ENCODE measurements at places on chromosomes 13 and 19.

- no peak for DNase-seq
Measured at GRCh38 chr13:99656844-99657381, 155.6 kb downstream of the TM9SF2 start.

GRCh38 chr13:60074397-60074796 is 89.3 kb downstream of the DIAPH3 start:
- DNase-seq = no peak

DNA sequence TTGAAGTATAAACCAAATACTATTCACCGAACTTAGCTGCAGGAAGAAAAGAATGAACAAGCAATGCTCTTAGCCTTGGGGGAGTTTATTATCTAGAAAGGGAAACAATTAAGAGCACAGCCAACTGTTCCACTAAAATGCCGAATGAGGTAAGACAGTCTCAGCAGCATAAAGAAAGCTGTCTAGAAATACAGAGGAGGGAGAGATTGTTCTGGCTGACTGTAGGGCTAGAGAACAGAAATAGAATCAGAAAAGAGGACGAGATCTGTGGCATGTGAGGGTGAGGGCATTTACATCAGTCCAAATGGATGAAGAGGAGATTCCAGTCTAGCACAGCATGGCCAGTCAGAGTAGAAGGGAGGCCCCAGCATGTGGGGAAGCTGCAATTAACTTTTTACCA is 56.8 kb upstream of the TNFRSF19 start:
- DNase-seq = no peak

- no peak for DNase-seq
Measured at GRCh38 chr19:49954092-49954829, 6.7 kb downstream of the SIGLEC11 start.

- no peak for DNase-seq
Measured at GRCh38 chr13:55572408-55572807, 1568.3 kb upstream of the PRR20A start.

DNA sequence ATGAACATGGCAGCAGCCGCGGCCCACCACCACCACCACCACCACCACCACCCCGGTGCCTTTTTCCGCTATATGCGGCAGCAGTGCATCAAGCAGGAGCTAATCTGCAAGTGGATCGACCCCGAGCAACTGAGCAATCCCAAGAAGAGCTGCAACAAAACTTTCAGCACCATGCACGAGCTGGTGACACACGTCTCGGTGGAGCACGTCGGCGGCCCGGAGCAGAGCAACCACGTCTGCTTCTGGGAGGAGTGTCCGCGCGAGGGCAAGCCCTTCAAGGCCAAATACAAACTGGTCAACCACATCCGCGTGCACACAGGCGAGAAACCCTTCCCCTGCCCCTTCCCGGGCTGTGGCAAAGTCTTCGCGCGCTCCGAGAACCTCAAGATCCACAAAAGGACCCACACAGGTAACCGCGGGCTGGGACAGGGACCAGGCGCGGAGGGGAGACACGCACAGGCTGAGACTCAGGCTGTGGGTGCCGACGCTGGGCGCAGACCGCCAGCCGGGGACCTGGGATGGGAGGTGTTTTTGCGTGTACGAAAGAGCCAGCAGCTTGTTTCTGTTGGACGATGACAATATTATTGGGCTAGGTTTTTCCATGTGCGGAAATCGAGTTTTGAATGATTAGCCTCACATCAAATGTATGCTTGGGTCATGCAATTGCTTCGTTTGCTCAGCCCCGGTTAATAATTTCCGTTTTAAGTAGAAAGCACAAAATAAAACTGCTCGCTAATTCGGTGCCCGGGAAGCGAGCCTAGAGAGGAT is 1.3 kb downstream of the ZIC2 start:
- no peak for DNase-seq

DNA sequence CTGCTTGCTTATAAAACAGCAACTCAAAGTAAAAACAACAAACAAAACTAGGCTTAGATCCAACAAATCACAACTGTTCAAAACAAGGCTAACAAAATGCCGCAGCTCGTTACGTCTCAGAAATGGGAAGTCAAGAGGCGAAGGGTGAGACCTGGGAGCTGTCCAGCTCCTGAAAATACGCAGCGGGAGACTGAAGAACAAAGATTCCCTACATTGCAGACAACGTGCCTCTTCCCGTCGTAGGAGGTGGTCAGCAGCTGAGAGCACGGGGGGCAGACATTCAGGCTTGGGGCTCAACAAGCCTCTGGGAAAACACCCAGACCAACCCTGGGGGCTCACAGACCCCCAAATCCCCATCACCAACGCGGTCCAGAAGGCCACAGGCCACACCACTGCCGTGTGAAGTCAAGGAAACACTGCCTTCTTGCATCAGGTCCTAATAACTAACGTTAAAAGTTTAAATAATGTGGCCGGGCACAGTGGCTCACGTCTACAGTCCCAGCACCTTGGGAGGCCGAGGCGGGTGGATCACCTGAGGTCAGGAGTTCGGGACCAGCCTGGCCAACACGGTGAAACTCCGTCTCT is 13.5 kb downstream of the PLPP2 start:
- no peak for DNase-seq

DNA sequence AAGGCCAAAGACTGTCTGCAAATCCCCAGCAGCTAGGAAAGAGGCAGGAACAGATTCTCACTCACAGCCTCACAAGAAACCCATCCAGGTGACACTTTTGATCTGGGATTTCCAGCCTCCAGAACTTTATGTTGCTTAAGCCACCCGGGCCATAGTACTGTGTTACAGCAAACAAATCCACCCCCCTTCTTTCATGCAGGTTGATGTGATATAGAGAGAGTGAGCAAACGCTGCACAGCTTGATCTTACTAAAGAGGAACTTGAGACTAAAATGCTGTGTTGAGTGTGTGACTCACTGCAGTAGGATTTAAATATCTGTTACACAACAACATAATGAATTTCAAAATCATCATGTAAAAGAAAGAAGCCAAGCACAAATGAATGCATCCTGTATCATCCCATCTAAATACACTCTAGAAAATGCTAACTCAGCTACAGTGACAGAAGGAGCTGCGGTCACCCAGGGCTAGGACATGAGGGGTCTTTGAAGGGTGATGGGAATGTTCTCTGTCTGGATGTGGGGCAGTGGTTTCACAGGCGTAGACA is 32.2 kb downstream of the RCBTB2 start:
- no peak for DNase-seq

DNA sequence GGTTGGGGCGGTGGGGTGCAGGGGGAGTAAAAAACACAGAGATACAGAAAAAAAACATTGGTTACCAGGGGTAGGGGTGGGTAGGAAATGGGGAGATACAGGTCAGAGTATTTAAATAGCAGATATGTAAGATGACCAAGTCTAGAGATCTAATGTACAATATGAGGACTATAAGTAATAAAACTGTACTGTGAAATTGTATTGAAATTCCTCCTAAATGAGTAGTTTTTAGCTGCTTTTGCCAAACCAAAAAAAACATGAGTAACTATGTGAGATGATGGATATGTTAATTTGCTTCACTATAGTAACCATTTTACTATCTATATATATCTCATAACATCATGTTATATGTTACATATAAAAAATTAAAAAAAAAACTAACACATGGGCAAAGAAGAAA is 29.6 kb downstream of the VWA8 start:
- no peak for DNase-seq

DNA sequence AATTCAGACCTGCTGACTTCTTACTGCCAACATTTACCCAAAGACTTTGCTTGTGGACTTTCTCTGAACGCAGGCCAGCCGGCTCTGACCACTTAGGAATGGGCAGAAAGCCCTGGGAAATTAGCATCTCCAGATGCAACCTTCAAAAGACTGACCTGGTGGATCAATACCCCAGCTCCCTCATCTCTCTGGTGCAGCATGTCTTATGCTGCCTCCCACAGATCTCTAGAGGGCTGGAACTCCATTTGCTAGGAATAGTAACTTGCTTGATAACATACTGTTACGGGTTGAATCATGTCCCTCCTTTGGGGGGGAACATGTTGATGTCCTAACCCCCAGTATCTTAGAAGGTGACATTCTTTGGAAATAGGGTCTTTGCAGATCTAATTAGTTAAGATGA is 12.9 kb upstream of the SLC25A41 start:
- DNase-seq = no peak

GRCh38 chr13:86689911-86690310 is 890.7 kb upstream of the SLITRK6 start:
- DNase-seq = no peak

DNA sequence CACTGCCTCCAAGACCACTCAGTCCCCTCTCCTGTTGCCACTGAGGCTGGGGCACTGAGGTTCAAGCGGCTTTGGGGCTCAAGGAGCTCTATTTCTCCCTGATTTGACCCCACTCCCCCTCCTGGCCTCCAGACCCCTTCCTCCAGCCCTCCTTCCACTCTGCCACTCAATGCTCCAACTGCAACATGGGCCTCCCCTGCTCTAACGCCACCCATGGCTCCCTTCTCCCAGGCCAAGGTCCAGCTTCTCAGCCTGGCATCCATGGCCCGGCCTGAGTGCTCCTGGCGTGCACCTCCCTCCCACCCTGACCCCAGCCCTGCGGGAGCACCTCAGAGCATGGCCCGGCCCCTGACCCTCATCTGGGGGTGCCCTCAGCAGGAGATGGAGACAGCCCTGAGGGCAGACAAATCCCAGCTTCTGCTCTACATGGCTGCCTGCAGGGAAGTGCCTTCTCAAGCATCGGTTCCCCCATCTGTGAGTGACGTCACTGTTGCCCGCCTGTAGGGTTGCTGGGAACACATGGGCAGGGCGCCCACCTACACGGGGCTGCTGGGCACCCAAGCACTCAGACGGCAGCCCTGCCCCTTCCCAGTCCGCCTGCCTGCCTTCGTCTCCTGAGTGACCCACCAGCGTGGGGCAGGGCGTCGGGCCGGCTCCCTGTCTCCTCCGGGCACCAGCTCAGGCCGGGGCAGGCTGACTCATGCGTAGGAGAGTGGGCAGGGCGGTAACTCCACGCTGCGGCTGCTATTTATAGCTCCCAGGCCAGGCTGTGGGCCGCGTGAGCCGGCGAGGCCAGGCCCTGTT is 1.6 kb upstream of the DIRAS1 start:
- DNase-seq = no peak

DNA sequence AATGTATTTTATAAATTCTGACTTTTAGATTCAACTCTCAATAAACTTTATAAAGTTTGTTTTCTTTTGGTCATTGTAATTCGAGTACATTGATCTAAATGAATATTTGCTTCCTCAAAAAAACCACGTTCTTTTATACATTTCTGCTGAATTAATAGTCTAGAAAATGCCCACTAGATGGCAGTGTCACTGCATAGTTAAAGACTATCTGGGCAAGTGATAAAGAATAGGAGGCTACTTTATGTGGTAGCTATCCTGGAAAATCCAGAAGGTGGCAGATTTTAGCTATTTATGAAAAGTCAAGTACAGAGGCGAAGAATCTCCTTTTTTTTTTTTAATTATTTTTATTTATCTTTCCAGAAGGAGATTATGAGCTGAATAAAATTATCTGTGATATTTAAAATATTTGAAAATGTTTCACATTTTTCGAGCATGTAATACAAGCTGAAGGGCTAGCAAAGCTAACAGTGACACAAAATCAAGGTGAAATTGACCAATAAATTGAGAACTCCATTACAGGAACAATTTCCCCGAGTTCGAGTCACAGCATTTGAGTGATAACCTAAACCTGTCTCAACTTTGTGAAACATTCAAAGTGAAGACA is 221.8 kb downstream of the OLFM4 start:
- DNase-seq = peak; percentile 56

DNA sequence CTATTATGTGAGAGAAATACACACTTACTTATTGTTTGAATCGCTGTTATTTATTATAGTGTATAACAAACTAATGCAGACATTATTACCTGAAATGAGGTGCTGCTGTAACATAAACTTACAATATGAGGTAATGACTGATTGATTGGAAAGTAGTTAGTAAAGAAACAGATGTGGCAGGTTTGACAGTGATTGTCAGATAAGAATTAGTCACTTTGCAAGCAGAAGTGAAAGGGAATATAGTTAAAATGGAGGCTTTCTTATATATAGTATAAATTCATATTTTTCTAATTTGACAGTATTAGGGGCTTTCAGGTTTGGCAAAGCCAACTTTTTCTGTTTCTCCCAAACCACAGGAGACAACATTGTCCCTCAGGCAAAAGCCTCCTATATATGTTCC is 20.6 kb downstream of the MIR17HG start:
- no peak for DNase-seq

- no peak for DNase-seq
Measured at GRCh38 chr19:58385891-58386575, 1.0 kb upstream of the RPS5 start.

GRCh38 chr19:39200803-39201115 is 3.3 kb downstream of the SYCN start:
- no peak for DNase-seq

DNA sequence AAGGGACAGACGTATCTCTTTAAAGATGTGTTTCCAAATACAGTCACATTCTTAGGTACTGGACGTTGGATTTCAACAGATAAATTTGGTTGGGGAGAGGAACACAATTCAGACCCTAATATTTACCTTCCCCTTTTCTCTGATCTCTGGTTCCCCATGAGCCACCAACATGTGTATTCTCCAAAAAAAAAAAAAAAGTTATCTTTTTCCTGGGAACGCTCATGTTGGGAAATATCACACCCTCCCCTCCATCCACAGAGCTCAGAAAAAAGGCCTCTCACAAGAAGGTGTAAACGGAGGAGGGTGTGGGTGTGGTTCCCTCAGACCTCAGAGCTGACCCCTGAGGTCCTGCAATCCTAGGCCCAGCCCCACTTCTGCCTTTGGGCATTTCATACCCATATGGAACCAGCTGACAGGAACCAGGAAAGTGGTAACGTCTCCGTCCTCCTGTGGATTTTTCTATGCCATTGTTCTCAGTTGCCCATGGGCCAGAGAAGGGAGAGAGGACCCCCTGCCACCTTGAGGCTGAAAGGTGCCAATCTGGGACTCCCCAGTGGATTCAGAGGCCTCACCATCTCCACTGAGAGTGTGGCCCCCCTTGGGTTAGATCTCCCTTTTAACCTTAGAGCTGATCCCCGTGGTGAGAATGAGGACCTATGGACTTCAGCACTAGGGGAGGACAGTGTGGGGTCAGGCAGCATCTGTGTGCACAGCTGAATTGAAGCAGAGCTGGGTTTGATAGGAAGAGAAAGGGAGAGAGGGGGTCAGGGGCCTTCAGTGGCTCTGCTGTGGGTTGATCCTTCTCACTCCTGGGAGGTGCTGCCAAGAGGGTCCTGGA is 8.4 kb upstream of the SIGLEC12 start:
- DNase-seq = no peak

DNA sequence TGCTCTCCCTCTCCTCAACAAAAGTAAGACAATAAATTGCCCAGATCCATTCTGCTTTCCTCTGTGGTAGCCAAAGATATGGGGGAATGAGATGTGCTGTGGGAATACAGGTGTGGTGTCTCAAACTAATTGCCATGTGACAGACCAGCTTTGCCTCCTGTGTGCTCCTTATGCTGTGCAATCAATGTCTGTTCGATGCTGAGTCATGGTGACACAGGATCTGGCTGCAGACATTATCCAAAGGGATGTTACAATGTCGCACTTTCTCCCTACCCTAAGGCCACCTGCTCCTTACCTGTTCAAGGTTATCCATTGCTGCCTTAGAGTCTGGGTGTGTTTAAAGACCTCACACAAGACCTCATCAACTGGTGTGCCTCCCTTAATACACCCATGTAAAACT is 32.5 kb downstream of the FGF14 start:
- no peak for DNase-seq

All from NCI-H187 treated with DMSO at 0.1 percent for 48 hours (cell line).